ENCODE measurements at places on chromosomes 6 and 20. TPM values are rescaled to one million over a fixed set of nuclear protein-coding genes. Genes with fewer than 3 reads are reported as not detected.

GRCh38 chr6:162621246-162621645 lies 106.3 kb downstream of the PRKN start:
- DNase-seq, result no peak

GRCh38 chr6:138800377-138801150 lies 4.7 kb downstream of the ECT2L start:
- no peak for DNase-seq

- no peak for DNase-seq
These were observed 24.8 kb downstream of the ABRACL start for GRCh38 chr6:139053382-139053781.

GRCh38 chr6:152993431-152993830 lies 9.1 kb downstream of the MTRF1L start:
- DNase-seq, result no peak

DNA sequence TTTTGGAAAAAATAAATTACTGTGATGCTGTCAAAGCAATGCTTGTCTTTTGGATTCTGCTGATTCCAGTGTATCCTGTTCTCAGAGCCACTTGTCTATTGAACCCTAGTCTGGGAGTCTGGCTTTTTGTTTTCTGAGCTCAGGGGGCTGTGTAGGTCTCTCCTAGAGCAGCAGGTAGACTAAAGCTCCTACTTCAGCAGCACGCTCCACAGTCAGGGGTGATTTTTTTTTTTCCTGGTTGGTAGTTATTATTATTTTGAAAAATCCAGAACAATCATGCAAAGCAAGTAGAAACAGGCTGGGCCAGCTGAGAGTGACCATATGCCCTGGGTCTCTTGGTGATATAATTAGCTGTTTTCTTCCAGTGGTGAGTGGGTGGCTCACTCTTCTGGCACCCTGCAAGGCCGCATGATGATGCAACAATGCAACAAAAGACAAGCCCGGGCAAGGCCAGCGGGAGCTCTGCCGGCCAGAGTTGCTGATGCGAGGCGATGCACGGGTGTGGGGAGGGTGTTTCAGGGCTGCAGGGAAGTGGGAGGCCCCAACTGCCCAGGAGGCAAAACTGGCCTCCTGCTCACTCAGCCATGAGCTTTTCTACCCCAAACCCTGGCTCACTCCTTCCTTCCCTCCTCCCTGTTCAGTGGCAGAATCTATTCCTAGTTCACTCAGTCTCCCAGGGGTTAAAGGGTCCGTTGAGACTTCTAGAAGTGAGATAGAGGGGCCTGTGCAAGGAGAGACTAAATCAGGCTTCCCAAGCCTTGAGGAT lies 11.5 kb upstream of the CDKN1A start:
- DNase-seq, result peak; percentile 96

GRCh38 chr6:86793649-86794048 lies 143.7 kb upstream of the HTR1E start:
- DNase-seq, result no peak

GRCh38 chr6:111041917-111042316 lies 45.4 kb upstream of the SLC16A10 start:
- DNase-seq, result no peak

- DNase-seq, result peak; percentile 60
These were observed 34.6 kb upstream of the TMEM244 start for GRCh38 chr6:129895692-129896091.

Gene BTNL2
- total RNA-seq, result not detected
